ENCODE measurements at places on chromosomes 4 and X.

GRCh38 chrX:136193771-136194170 lies 46.4 kb downstream of the FHL1 start:
- no peak for DNase-seq

GRCh38 chr4:3724319-3725231 lies 41.6 kb upstream of the ADRA2C start:
- no peak for DNase-seq

- DNase-seq = no peak
These were observed 2.1 kb downstream of the LEF1 start for GRCh38 chr4:108166441-108167315.

DNA sequence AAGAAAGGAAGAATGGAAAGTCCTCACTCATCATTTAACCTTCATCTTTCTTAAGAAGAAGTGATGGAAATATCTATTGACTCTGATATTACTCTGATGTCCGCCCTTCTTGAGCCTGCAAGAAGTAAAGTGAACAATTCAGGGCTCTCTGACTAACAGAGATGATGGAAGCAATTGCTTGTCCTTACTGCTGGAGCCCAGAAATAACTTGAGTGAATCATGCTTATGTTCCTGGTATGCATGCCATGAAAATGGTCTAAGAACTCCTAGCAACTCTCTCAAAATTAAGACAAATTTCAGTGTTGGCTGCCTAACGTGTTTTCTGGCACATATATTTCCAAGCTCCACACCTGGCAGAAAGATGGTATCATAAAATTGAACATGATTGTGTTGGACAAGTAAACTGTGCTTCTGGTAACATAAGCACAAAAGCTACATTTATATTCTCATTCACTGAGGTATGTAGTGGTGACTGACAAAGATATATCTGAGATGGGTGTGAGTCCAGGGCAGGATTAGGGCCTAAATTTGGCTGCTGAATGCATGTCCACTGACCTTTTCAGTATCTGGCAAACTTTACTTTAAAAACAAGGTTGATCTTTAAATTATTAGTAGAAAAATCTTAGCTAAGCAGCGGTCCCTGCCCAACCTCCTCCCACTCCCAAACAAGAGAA lies 109.2 kb upstream of the OTUD4 start:
- no peak for DNase-seq
